Posterior vena cava (tissue), 2 donors: ENCODE measurements at places on chromosomes 12 and 14. TPM values are rescaled to one million over a fixed set of nuclear protein-coding genes. Genes with fewer than 3 reads are reported as not detected.

DNA sequence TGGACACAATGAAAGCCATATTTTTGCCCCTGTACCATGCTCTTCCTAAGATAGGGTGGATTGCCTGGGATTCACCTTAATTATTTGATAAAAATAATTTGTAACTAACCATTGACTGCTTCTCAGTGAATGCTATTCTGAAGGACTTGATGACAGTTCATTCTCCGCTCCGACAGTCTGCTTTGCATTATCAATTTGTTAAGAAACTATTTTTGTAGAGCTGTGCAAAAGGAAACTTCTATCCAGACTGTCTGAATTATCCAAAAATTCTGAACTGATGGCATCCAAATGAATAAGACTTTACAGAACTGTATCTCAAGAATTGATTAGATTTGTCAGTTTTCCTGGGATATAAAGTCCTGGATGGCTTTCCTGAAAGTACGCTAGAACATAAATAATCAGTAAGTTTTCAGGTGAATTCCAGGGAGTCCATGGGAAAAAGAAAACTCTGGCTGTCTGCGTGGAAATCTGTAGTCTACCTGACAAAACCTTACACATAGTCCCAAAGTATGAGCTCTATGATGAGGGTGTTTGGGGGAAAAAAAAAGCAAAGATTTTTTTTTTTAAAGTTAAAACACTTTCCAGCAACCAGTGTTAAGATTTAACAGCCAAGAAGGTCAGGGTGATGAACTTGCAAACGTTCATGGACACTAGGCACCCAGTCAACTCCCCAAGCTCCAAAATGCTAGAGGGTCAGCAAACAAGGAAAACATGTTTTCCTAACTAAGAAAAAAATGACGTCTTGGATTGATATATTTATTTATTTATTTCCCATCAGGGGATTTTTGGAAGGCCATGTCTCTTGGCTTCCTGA, 291.1 kb upstream of the TBX3 start:
- DNase-seq = no peak

DNA sequence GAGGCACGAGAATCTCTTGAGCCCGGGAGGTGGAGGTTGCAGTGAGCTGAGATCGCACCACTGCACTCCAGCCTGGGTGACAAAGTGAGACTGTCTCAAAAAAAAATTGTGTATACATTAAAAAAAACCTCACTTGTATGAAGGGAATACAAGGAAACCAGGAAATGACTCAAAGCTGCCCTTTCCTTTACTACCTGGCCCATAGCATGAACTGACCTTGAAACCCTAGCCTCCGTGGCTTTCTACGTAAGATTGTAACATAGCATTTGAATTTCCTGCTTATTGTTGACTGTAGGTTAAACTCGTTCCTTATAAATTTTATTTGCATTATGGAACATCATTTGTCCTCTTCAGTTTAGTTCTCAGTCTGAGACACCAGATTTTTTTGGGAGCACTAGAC, 9.1 kb upstream of the DDX47 start:
- no peak for DNase-seq

Gene KLRK1
- 1.9 TPM for total RNA-seq

Gene KIF5A
- 0.14 TPM for total RNA-seq

DNA sequence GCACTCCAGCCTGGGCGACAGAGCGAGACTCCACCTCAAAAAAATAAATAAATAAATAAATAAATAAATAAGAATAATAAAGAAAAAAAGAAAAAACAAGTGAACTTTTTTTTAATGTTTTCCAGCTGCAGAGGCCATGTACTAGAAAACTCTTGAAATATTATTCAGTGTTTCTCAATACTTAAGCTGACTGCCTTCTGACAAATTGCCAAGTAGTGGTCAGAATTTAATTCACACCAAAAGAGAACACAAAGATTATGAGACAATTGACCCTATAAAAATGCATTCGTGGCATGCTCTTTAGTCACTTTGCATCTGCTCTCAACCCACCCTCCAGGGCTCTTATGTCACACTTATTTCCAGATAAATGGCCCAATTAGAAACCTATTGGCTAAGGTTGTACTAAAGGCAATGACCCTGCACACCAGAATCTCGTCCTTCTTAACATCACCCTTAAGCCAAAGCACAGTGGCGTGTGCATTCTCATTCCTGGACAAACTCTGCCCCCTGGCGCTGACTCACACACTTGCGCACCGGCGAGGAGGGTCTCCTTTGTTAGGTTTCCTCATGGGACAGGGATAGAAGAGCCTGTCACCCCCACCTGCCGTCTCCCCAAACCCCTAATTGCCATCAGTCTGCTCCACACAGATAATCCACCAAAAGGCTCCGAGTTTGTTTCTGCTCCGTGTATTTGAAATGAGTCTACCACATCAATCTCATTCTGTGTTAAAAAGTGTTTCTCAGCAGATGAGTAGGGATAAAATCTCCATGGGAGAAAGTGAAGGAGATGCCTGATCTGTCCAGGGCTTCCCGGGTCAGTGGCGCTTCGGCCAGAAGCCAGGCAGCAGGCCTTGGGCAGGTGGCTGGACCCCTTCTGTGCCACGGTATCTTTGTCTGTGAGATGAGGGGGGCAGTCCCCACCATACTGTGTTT, 73.1 kb upstream of the CEP83 start:
- DNase-seq = peak; percentile 90
